ENCODE measurements at places on chromosomes 16 and 17.

DNA sequence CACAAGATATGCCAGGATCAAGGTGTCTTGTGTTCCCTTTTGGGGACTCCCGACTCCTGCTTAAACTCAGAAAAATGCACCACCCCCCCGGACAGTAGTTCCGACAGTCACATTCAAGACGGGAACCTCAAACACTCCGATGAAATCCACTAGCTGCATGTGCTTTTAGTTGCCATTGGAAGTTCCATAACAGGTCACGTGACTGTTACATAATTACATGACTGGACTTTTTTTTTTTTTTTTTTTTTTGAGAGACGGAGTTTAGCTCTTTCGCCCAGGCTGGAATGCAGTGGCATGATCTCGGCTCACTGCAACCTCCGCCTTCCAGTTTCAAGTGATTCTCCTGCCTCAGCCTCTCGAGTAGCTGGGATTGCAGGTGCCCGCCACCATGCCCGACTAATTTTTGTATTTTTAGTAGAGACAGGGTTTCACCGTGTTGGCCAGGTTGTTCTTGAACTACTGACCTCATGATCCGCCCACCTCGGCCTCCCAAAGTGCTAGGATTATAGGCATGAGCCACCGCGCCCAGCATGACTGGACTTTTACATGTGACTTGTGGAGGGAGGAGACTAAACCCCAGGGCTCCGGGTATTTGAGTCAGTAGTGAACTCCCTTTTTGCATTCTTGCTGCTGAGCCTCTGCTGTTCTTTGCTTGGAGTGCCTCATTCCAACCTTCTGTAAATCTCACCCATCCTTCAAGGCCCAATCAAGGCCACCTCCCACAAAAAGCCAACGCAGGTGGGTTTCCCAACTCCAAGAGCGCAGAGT is 1.6 kb downstream of the SIRT7 start:
- no peak for DNase-seq

- DNase-seq = peak; percentile 83
These were observed 42.8 kb downstream of the CDK5R1 start for GRCh38 chr17:32529604-32530003.

- no peak for DNase-seq
These were observed 27.2 kb downstream of the LLGL2 start for GRCh38 chr17:75552425-75553294.

GRCh38 chr17:55442462-55442861 is 20.8 kb upstream of the MMD start:
- no peak for DNase-seq

DNA sequence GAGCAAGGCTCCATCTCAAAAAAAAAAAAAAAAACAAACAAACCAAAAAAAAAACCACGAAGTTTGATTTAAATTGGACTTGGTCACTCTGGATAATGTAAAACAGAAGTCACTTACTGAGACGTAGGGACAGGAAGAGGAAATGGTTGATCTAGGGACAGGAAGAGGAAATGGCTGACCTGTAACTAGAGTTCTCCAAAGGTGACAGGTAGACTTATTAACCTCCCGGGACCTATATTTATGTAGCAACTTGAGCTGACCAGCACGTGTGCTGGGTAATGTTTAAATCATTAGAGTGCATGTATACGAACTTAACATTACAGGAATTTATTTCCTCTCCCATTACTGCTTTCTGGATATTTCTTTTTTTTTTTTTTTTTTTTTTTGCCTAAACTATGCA is 81.5 kb upstream of the DHX40 start:
- no peak for DNase-seq

DNA sequence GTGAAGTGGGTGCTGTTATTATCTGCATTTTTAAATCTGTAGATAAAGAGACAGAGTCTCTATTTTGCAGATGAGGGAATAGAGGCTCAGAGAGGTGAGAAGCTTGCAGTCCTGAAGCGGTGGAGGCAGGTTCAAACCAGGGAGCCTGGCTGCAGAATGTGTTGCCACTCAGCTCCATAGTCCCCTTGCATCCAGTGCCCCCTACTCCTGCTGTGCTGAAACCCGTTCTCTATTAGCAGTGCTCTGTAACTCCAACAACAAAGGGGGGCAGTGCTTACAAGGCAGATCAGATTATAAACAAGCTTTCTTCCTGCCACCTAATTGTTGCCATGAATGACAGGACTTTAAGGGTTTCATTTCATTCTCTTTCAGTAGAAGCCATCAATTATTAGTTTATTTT is 118.1 kb upstream of the CACNG3 start:
- DNase-seq = no peak

Data from NCI-H2107 (cell line).